ENCODE measurements at places on chromosomes 3 and 15.

DNA sequence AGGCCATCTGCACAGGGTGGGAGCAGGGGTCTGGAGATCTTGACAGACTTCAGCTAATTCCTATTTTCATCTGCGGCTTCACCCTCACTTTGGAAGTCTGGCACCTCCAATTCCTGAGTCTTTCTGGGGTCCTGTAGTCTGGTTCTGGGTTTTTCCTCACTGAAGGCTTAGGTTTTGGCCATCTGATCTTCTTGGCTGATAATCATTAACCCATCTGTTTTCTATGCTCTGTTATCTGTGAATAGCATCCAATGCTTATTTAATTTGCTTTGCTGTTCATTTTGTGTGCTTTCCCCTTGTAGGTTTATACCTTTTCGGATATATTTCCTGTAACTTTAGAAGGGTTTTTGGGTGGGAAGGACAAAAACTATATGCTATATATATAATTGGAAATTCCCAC is 17.6 kb downstream of the TATDN2 start:
- no peak for DNase-seq

DNA sequence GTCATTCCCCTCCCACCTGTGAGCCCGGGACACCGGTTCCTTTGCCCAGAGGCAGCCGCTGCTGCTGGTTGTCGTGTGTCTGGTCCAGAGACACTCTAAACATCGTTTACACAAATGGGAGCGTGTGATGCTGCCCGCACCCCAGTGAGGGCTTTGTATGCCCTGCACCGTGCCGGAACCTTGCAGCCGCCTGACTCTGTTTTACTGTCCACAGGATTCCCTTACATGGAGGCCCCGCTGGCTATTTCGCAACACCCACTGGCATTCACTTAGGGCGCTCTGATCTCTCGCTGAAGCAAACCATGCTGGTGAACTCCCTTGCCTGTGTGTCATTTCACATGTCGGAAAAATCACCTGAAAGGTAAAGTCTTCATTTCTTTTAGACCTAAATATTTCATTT is 100.8 kb upstream of the SLC6A6 start:
- DNase-seq = no peak

GRCh38 chr3:82410366-82410765 is 648.9 kb upstream of the GBE1 start:
- no peak for DNase-seq

DNA sequence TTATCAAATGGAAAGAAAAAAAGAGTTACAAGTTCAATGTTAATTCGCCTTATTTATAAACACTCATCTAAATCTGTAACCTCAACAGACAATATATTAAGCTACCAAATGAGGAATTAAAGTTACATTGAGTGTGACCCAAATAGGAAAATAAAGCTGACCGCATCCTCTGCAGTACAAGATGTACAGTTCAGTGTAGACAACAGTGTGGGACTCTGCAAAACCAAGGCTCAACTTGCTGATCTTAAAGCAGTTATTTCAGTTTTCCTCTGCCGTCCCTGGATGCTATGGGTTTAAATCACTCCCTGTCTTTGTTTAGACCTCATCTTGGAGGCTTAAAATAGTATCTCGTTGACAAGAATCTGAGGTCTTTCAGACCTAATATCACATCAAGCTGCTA is 458.8 kb downstream of the MECOM start:
- DNase-seq = no peak

DNA sequence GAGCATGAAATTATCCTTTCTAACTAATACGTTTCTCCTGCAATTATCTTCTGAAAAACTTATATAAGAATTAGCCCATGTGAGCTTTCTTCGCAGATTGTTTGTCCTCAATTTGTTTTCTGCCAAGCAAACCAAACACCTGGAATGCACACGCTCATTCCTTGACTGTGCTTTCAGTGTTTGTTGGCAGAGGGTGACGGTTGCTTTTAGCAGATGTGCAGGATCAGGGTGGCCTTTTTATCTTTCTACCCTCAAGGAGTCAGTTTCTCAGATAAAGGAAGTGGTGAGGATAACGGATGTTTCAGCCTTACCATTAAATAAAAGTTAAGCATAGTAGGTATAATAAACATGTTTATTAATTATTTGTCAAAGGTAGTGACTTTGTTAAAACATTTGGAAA is 15.2 kb downstream of the ARPP21 start:
- no peak for DNase-seq

DNA sequence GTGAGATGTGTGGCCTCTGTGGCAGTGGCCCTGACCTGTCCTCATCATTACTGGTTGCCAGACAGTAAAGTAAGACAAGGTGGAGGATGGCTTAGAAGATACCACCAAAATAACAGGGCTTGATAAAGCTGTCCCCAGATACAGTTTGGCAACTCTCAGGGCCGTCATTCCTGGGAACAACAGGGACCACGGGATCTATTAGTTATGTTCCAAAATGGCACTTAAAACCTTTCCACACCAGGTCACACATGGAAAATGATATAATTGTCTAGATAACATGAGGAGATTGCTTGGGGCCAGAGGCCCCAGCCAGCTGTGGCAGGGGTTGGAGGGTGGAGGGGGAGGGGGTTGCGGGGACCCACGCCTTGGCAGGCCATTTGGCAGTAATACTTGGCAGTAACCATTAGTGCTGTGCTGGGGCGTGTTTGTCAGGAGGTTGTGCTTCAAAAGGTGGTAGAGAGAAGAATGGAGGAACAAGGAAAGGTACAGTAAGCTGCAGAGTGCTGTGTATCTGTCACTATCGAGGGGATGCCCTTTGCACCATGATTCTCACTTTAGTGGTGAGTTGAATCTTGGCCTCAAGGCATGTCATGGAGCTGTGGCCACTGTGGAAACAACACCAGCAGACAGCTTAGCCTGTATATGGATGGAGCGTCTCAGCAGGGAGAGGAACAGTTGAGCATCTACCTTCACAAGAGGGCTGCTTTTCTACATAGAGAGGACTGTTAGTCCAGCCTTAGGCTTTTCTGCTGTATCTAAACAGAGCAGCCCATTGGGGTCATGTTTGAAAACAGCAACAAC is 14.0 kb downstream of the PLCL2 start:
- no peak for DNase-seq

DNA sequence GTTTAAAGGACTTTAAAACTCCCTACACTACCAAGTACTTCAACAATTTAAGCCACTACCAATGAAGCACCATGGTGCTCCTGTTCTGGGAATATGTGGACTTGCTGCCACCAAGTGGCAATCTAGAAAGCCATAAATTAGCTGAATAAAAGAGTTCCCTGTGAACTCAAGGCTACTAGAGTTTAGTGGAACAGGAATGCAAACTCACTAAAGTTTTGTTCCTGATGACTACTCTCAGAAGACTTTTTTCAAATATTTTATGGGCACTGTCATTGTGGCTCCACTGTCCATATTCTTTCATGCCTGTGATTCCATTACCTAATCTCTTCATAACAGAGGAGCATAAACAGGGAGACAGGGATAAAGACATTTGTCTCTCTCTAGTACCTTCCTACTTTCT is 63.9 kb downstream of the TMCC1 start:
- peak; percentile 90 for DNase-seq

GRCh38 chr3:143464850-143465249 is 345.3 kb downstream of the CHST2 start:
- DNase-seq = peak; percentile 84

GRCh38 chr15:28930011-28930410 is 44.2 kb downstream of the APBA2 start:
- no peak for DNase-seq

- no peak for DNase-seq
Measured at GRCh38 chr15:74889883-74890664, at the start of gene MPI. Gene MPI, plus strand, starts transcription at chr15:74890042. Its CDS starts 32 bp downstream, at chr15:74890074.
